Activated naive CD4-positive, alpha-beta T cell (primary cell): ENCODE measurements at places on chromosomes 6 and 20.

DNA sequence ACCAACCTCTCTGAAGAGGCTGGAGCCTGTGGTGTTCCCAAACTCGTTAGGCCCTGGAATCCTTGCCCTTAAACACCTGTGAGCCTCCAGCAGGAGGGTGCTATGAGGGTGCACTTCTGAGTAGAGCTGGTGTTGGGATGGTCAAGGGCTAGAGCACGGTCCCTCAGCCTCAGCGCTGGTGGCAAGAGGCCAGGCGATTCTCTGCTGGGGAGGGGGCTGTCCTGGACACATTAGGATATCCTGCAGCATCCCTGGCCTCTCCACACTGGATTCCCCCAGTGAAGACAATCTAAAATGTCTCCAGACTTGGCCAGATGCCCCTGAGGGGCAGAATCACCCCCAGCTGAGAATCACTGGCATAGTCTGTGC, 157.8 kb downstream of the SYCP2 start:
- DNase-seq = no peak

- no peak for DNase-seq
Measured at GRCh38 chr20:47136782-47137181, 219.7 kb downstream of the ZMYND8 start.

GRCh38 chr6:11043378-11043960, 636 bp downstream of the ELOVL2 start:
- DNase-seq = no peak

- DNase-seq = no peak
Measured at GRCh38 chr20:45300961-45301360, 5.7 kb upstream of the RBPJL start.

DNA sequence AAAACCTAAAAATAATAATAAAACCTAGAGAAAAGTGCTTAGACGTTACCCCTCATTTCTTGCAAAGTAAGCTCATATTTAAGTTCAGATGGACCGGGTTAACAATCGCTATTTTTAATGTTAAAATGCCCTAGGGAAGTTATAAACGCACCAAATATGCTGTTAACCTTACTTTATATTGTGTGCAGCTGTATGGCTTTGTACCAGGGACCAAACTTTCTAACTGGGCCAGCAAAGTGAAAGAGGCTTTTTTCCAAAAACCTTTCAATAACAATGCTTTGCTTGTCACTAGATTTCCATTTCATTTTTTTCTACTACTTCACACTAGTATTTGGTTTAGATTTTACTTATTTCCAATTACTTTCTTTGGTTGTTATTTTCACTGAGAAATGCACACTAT, 248.5 kb downstream of the FOXC1 start:
- no peak for DNase-seq

DNA sequence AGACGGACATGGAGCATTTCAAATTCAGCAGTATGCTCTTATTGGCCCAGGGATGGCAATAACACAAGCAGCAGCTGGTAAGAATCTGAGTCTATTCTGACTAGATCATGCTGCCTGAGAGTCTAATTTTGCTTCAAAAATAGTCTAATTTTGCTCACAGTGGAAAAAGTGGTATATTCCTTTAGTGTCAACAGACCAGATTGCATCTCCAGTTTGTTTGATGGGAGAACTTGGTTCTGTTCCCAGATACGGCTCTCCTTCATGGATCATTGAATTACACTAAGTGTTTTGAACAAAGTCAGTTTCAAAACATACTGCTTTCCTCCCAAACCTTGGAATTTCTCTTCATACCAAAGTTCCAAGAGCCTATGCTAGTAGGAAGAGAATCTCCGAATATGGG, 586.1 kb downstream of the RNF144B start:
- DNase-seq = no peak

DNA sequence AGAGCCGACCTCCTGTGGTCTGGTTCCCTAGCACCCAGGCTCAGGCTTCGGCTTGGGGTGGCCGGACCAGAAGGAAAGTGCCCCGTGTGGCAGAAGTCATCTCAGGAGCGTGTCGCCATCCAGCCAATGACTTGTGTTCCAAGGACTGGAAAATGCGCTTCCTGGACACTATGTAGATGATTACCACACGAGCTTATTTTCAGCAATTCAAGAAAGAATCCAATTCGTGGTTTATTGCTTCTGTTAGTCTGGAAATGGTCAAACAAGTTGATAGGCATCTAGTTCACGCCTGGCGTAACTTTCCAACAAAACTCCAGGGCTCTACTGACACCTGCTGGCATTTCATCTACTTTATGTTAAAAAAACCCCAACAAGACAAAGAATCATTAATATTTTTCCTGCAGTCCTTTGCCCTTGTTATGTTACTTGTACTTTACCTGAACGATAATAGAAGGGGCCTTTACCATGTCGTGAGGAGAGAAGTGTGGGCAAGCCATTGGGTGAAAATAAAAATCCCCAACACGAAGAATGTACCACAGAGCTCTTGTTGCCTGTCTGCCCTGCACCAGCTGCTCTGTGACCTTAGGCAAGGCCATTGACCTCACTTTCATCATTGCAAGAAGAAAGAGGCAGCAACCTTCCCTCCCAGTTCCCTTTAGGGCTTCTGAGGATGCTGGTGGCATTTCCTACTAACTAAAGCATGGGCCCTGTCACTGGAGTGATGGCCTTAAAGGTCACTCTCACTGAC, 154.7 kb upstream of the LAMP5 start:
- no peak for DNase-seq
